ENCODE measurements at places on chromosomes 3 and 15.

DNA sequence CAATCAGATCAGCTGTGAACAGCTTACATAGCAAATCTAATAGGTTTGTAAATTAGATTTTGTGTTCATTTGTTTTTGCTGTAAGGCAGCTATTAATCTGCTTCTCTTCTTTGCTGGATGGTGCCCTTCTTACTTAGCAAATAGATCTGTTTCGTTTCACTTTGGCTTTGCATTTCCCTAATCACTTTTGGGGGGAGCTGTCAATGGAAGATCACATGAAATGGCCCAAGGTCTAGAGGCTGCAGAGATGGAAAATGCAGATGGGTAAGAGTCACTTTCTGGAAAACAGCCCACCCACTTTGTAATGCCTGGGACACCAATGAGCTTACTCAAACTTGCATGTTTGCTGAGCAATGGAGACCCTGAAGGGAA is 36.4 kb downstream of the ST8SIA2 start:
- DNase-seq, result no peak

DNA sequence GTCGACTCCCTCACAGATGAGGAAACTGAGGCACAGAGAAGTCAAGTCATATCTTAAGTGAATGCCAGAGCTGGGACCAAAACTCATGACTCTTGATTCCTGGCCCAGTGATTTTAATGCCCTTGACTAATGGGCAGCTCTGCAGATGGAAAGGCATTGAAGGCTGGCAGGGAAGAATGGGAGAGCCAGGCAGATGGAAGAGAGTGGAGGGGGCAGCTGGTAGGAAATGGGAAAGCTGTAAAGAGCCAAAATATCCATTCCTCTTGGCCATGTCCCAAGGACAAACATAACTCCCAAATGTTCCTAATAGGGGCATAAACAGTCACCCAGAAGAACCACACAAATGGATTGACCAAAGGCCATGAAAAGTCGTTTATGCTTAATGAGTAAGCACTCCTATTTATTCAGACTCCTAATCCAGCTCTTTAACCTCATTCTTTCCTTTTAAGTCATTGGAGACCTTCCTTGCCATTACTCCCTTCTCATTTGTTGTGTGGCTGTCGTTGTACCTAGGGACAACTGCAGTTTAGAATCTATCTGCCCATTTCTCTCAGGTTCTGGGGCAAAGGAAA is 330.5 kb upstream of the ROPN1 start:
- DNase-seq, result no peak

DNA sequence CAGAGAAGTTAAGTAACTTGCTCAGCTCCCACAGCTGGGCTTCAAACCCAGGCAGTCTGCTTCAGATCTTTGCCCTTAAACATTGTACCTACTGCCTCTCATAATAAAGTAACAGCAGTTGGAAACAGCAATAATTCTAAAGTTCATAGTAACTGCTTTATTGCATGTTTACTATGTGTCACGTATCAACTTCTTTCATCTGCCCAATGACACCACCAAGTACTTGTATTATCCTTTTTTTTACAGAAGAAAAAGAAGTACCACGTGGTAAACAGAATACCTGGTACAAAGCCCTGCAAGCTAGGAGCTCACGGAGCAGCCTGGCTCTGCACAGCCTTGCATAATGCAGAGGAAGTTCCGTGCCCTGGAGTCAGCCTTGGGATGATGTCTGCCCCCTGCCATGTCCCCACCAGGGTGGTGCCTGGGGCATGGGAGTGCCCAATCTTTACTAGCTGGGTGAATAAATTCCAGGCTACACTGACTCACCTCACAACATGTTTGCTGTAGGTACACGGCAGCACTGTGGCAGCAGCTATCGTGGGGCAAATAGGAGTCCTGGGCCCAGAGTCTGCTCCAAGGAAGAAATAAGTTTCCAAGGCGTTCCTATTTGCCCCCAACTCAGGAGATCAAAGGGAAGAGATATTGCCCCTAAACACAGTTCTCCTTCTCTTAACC is 77.2 kb downstream of the LDHAL6B start:
- no peak for DNase-seq

DNA sequence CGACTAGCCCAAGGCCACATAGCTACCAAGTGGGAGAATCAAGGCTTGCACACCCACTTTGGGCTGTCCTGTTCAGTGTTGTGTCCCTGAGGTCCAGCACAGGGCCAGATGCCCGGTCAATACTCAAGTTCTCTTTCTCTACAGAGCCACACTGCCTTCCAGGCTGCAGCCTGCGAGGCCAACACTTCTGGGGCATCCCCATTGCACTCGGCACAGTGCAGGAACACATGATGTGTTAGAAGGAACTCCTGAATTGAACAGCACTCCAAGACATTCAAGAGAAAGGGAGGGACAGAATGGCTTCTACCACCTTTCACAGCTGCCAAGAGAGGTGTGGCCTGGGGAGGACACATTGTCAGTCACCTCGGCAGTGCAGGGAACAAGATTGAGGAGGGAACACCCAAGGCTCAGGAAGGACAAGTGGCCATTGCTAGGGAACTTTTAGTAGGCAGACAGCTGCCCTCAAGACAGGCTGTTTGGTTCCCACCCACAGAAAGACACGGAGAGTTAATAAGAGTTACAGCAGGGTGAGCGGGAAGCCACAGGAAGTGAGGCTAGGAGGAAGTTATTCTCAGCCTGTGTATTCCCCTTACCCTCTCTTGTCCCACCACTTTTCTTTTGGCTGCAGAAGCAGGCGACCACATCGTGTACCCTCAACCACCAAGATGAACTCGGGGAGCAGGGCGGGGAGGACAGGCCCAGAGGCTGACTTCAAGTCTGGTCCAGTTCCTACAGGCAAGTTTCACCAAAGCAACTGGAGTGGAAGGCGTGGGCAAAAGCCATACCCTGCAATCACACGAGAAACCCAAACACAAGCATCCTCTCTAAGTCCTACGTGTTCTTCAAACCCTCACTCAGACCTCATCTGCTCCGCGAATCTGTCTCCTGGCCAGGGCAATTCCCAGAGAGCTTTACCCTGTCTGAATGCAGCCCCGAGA is 69.4 kb downstream of the SRGAP3 start:
- DNase-seq, result no peak

DNA sequence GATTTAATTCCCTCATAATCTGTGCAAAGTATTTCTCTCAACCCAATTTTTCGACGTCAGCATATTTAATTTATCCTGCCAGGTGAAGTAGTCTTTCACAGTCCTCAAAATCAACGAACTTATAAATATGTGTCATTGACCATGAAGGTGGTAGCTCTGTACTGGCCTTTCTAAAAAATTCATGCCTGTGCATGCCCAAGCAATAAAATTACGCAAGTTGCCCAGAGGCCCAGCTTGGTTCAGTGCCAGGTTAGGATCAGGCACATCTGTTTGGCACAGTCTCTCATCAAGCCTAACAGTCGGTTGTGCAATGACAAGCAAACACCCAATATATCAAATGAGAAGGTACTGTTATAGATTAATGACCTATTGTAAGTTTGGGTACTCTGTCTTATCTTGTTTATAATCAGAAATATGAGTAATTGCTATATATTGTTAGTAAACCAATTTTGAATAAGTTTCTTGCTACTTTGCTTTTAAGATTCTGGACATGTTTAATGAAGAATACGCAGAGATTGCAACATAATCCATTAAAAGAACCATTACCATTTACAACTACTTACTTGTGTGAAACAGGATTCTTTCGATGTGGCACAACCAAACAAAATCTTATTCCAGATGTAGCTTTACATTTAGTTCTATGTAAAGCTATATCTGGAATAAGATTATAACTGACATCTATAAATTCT is 159.0 kb upstream of the IL12A start:
- no peak for DNase-seq

GRCh38 chr15:65947041-65947440 is 77.8 kb downstream of the RAB11A start:
- DNase-seq, result no peak

DNA sequence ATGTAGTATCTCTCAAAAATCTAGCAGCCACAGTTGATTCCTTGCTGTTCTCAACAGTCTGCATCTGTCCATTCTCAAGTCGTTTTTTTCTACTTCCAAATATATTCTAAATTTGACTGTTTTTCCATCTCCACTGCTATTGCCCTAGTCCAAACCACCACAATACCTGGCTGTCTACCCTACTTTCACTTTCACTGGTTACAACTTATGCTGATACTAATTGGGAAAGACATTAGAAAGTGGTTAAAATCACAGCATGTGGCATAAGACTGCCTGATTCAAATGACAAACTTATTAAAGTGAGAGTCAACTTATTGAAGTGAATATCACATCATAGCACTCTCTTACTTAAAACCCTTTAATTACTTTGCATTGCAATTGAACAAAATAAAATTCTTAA is 72.6 kb downstream of the CHST2 start:
- DNase-seq, result no peak

Data from GM19239 (cell line).